NCI-H2107 (cell line): ENCODE measurements at places on chromosomes 1 and 21.

GRCh38 chr1:147480565-147480935, 60.8 kb upstream of the BCL9 start:
- no peak for DNase-seq

GRCh38 chr1:232452117-232452516, 177.8 kb downstream of the SIPA1L2 start:
- no peak for DNase-seq

- no peak for DNase-seq
These were observed 219.5 kb downstream of the TPR start for GRCh38 chr1:186155594-186155993.

DNA sequence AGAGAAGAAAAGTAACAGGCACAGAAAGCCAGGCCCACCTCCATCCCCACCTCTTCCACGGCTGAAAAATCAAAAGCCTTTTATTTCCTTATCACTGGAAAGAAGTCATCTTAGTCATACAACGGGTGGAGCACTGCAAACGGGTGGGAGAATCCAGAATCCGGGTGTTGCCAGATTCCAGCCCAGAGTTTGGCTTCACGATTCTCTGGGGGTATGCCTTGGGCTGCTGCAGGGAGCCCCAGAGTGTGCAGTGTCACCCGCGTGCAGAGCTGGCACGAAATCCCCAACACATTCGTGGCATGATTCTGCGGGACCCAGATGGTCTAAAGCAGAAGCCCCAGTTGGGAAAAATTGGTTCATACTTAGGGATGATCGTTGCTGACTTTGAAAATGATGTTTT, 2.6 kb upstream of the NPPA start:
- no peak for DNase-seq

DNA sequence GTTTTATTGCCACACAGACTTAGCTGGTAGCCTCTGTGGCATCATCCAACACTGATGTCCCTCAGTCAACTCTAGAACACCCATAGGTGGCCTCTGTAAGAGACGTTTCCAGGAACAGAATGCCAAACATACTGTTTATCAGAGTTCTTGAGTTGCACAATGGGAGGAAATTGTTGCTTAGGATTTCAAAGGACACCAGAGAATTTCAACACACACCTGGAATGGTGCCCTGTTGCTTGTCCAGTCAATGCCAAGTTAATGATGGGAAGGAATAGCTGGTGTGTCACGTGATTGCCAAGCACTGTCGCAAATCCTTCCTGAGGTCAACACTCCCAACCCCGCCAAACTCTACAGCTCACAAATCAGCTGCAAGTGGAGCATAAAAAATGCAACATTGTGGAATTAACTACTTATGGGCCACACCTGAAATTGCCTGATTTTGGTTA, 28.6 kb upstream of the DUSP23 start:
- DNase-seq, result no peak

DNA sequence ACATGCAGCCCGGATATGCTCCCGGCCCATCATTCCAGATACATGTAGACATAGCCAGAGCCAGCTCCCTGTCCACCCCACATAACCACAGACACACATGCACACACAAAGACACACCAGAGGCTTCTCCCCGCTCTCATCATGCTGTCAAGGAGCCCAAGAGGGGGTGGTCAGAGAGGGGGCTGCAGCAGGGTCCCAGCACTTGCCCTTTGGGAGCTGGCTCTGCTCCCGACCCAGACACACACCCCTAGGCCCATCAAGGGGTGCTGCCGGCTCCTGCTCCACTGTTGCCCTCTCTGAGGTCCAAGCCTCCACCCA, 2.6 kb downstream of the PTAFR start:
- DNase-seq, result no peak

DNA sequence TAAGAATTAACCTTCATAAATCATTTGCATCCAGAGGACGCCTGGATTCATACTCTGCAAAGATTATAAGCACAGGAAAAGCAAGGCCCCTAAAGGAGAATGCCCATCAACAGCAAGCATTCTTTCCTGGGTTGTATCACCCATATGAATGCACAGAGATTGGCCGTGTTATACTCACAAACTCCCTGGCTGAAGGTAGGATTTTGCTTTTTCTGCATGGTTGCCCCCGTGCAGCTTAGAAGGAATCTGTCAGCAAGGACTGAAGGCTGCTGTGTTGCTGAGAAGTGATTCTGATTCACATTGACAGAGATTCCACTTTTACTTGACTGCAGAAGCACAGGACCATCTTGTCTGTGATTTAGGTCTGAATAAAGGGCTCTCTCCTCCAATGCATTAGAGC, 283.0 kb downstream of the LRRIQ3 start:
- no peak for DNase-seq

- no peak for DNase-seq
These were observed 103.4 kb downstream of the HLX start for GRCh38 chr1:220982686-220983085.

GRCh38 chr1:25183126-25183980, 48.9 kb downstream of the SYF2 start:
- no peak for DNase-seq

DNA sequence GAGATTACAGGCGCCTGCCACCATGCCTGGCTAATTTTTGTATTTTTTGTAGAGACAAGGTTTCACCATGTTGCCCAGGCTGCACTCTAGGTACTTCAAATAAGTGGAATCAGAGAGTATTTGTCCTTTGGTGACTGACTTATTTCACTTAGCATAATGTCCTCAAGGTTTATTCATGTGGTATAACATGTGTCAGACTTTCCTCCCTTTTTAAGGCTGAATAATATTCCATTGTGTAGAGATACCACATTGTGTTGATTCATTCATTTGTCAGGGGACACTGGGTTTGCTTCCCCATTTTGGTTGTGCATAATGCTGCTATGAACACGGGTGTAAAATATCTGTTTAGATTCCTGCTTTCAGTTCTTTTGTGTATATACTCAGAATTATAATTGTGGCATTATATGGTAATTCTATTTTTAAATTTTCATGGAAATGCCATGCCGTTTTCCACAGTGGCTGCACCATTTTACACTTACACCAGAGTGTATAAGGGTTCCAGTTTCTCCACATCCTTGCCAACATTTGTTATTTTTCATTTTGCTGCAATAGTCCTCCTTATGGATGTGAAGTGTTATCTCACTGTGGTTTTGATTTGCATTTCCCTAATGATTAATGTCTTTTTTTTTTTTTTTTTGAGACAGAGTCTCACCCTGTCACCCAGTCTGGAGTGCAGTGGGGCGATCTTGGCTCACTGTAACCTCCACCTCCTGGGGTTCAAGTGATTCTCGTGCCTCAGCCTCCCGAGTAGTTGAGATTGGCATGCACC, 35.1 kb downstream of the IL6R start:
- no peak for DNase-seq

DNA sequence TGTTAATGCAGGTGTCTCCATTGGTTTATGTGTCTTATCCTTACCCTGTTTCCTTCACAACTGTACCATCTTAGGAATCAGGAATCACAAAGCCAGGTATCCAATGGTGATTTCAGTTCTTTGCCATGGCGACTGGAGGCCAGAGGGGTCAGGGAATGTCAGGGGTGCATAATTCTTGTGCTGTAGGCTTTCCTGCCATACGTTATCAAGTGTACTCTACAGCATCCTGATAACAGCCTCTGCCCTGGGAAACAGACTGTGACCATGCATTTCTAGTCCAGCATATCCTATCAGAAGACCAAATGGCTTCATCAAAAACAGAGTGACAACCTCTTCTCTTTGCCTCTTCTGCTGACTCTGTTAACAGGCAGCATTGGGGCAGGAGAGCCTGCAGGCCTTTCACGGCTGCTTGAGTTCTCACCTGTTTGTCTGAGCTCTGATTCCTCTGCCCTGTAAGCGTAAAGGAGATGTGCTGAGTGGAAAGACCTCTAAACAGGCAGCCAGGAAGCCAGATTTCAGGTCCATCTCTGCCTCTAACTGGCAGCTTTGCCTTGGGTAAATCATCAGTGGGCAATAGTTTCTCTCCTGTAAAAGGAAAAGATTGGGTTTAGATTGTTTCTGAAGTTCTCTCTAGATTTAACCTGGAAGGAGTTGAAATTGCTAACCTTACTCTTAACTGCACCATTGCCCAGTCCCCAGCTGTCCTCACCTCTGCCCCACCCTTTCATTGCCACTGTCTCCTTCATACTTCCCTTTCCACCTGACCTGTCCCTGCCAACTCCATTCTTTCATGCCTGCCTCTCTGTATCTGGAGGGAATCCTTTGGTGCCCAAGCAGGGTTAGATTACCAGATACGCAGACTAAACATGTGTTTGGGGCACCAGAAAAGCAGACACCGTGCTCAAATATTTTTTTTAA, 80.2 kb downstream of the LRRC8D start:
- DNase-seq, result no peak

DNA sequence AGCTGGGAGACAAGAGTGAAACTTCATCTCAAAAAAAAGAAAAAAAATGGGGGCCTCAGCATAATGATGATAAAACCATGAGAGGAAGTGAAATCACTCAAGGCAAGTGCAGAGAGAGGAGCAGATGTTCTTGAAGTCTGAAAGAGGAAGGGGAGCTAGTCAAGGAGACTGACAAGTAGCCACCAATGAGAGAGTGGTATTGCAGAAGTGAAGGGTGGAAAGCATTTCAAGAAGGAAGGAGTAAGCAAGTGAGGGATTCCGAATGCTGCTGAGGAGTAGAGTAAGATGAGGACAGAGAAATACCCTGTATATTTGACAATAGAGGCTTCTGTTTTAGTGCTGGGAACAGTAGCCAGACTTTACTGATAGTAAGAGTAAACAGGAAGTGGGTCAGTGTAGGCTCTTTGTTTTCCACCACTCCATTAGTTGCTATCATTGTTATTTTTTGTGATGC, 2.9 kb downstream of the TATDN3 start:
- no peak for DNase-seq

GRCh38 chr1:66276218-66276617, 257.7 kb upstream of the SGIP1 start:
- DNase-seq, result no peak

- DNase-seq, result no peak
These were observed 127.4 kb downstream of the DHRS3 start for GRCh38 chr1:12490532-12491142.

GRCh38 chr1:148309940-148310500, 157.9 kb upstream of the NBPF11 start:
- no peak for DNase-seq

DNA sequence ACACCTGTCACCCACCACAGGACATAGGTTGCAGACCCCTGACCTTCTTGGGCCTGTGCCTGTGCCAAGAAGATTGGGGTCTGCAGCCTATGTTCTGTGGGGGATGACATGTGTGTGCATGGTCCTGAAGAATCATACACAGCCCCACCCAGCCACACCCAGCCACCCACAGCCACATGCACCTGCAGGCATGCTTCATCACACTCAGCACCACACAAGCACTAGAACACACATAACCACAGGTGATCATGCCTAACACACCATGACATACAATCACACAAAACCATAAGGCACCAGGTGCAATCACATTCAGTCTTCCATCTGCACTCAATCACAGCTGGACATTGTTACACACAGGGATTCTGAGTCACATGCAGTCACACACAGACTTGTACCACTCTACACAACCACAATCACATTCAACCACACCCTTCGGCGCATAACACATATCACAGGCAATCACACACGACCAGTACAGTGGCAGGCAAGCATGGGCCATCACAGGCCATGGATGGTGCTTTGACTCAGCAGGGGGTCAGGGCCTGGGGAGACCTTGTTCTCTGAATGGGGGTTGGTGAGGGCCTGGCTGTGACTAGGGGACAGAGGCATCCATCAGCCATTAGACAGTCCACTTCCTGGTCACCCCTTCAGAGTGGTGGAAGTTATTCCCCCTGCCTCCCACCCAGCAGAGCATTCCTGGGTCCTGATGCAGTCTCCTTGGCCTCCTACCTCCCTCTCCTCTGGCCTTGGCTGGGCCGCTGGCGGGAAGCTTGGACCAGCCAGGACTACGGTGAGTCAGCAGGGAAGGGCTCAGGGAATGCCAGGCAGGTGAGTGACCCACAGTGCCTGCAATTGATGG, 44.3 kb upstream of the EPS8L3 start:
- DNase-seq, result no peak

- no peak for DNase-seq
These were observed 104.7 kb downstream of the JAK1 start for GRCh38 chr1:64861611-64862010.

DNA sequence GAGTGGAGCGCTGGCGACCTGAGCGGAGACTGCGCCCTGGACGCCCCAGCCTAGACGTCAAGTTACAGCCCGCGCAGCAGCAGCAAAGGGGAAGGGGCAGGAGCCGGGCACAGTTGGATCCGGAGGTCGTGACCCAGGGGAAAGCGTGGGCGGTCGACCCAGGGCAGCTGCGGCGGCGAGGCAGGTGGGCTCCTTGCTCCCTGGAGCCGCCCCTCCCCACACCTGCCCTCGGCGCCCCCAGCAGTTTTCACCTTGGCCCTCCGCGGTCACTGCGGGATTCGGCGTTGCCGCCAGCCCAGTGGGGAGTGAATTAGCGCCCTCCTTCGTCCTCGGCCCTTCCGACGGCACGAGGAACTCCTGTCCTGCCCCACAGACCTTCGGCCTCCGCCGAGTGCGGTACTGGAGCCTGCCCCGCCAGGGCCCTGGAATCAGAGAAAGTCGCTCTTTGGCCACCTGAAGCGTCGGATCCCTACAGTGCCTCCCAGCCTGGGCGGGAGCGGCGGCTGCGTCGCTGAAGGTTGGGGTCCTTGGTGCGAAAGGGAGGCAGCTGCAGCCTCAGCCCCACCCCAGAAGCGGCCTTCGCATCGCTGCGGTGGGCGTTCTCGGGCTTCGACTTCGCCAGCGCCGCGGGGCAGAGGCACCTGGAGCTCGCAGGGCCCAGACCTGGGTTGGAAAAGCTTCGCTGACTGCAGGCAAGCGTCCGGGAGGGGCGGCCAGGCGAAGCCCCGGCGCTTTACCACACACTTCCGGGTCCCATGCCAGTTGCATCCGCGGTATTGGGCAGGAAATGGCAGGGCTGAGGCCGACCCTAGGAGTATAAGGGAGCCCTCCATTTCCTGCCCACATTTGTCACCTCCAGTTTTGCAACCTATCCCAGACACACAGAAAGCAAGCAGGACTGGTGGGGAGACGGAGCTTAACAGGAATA, 4.2 kb downstream of the TFAP2E start:
- no peak for DNase-seq

- no peak for DNase-seq
These were observed 128.1 kb downstream of the MRPS6 start for GRCh38 chr21:34201481-34201858.

DNA sequence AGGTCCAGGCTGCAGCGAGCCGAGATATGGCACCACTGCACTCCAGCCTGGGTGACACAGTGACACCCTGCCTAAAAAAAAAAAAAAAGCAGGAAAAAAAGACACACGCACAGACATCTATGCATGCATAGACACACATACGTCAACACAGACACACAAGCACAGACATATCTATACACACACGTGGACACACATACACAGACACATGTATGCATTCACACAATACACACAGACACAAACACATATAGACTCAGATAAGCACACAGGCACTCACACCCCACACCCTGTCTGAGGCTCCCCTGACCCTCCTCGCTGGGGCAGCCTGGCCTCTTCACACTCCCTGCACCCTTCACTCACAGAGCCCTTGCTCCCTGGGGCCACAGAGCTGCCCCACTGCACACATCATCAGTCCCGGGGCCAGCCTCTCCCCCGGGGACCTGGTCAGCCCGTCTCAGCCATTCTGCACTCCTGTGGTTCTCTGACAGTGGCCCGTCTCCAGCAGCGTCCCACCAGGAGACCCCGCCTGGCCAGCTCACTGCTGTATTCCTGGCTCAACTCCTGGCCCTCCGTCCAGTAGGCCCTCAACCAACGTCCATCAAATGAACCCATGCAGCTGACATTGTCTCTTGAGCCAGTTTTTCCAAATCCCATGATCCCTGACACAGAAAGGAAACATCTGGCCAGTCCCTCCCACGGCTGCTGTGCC, 4.6 kb upstream of the PRKCZ start:
- no peak for DNase-seq
